ENCODE measurements at places on chromosomes 4 and X.

- DNase-seq, result no peak
These were observed 22.6 kb upstream of the STBD1 start for GRCh38 chr4:76283900-76284299.

- DNase-seq, result no peak
These were observed 86.2 kb upstream of the RPS6KA3 start for GRCh38 chrX:20352935-20353336.

DNA sequence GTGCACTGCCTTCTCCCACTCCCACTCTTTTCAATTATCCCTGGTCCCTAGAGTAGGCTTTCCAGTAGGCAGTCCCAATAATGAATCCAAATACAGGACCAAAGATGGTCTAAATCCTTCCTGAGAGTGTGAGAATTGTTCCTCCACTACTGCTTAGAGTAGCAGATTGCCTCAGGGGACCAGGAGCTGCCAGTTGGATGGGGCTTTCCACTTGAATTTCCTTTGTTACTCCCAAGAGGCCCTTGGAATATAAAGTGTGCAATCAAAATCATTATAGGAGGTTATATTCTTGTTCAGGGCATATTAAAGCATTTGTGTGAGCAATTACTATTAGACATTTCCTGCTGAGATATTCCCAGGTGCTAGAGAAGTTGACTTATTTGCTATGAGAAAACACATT, 156.6 kb upstream of the TLL1 start:
- DNase-seq, result peak; percentile 86

DNA sequence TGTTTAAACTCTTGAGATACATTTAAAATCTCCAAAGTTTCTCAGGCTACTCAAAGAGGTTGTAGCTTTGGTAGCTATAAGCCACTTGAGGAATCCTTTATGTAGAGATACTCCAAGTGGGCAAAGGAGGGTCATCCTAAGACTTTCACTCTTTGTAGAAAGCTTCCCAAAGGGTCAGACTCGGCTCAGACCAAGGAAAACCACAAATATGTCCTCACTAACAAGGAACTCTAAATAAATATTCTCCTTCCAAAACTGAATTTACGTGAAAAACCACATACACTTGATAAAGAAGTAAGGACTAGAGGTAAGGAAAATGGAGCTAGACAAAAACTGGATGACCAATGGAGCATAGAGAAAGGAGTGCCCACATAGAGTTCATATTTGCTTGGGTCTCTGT, 41.7 kb upstream of the DDX60 start:
- no peak for DNase-seq

- no peak for DNase-seq
These were observed 25.5 kb upstream of the CBLL2 start for GRCh38 chrX:22247169-22247568.

DNA sequence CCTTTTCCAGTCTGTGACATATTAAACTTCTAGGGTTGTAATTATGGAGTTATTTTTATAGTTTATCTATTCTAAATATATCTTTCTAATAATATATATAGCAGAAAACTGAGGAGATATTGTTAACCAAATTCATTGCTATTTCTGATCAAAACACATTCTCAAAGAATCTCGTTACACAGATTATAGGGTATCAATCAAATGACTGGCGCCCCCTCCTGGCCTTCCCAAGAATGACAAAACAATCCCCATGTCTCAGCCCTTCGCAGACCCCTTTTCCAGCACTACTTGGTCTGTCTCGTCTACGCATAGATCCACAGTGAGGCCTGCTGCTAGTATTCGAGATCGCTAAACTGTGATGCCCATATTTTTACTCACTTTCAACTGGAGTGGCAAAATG, 209.3 kb downstream of the GPC3 start:
- peak; percentile 44 for DNase-seq

GRCh38 chr4:119113033-119113655, 22.5 kb upstream of the MYOZ2 start:
- peak; percentile 61 for DNase-seq

DNA sequence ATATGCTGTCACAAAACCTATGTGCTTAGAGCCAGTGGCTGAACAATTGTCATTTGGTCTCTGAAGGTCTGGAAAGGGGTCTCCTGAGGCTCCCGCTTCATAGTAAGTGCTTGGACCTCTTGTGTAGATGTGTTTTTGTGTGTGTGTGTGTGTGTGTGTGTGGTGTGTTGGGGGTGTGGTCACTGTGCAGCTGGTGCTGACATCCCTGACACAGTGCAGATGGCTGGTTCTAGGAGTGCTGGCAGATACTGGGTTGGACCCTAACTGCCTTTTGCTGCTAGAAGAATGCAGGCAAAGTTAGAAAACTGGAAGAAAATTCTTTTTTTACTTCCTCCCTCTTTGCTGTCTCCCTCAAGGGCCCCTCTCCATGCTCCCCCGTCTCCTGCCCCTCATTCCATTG, 1872.6 kb downstream of the ARAP2 start:
- no peak for DNase-seq

DNA sequence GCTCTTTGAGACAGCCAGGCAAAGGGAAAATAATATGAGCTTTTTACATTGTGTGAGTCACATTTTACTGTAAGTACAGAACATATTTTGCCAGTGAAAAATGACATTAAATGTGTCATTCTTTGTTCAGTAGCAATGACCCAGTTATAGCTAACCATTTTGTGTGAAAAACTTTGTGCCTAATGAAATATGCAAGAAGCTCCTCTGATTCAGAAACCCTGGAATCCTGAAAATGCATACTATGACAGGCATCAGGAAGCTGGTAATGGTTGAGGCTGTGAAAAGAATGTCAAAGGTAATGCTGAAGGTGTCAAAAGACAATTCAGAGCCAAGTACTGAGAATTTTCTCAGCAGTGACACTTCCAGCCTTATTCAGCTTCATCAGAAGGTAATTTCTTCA, 549.5 kb upstream of the SMIM31 start:
- peak; percentile 68 for DNase-seq

GRCh38 chrX:9871701-9872268, 85.6 kb downstream of the SHROOM2 start:
- DNase-seq, result no peak

DNA sequence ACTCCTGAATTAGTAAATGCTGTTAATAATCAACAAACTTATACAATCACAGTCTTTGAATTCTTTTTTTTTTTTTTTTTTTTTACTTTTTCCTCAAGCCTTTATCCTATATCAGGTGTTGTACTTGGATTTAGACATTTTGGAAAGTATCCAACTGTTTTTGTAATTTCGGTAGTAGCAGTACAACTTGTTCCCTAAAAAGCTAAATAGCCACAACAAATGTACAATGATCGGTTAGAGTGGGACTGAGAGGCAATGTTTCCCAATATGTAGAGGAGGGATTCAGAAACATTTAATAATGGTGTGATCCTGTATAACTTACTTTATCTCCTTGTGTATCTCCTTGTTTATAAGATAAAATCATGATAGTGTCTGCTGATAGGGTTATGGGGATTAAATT, 343.1 kb downstream of the GRID2 start:
- no peak for DNase-seq

DNA sequence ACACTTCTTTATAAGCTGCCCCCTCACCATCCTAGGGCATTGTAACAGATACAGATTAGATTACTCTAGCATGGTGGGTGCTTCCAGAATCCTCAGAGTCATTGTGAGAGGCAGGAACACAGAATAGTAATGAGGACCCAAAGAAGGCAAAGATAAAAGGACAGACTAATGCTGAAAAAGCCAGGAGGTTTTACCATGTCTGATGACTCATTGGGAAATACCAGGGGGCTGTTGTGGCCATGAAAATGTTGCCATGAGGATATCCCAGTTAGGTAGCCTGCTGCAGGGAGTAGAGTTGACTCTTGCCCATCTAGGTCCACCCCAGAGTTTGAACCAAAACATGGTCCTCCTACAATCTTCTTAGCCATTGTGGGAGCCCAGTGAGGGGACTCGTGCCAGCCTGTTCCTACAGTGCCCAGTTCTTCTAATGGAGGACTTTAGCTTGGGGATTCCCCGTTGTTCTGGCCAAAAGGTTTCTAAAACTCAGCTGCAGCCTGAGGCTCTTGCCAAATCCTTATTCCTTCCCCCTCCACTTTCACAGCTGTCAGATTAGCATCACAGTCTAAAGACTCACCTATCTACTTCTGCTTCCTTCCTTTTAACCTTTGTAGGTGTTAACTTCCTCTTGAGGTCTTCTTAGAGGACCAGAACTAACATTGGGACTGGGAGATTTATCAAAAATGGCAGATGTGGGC, 586.0 kb upstream of the AADAT start:
- DNase-seq, result no peak

GRCh38 chr4:94452476-94453371, 982 bp downstream of the PDLIM5 start:
- peak; percentile 44 for DNase-seq

DNA sequence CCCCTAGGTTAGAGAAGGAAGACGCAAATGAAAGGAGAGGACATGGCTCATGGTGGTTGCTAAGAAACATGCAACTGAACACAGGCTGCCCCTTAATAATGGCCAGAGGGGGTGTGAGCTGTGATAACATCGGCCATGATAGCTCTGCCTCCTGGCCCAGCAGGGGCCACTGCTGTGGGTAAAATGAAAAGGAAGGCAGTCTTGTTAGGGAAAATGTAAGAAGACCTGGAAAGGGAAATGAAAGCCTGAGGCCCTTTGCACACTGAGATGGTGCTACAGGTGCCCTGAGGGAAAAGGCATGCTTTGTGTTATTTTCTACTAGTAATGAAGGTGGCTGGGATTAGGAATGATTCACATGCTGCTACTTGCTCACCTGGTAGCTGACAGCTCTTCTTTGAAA, 123.6 kb upstream of the MID1 start:
- no peak for DNase-seq

- peak; percentile 81 for DNase-seq
These were observed 18.0 kb downstream of the RPS3A start for GRCh38 chr4:151117371-151117962.

DNA sequence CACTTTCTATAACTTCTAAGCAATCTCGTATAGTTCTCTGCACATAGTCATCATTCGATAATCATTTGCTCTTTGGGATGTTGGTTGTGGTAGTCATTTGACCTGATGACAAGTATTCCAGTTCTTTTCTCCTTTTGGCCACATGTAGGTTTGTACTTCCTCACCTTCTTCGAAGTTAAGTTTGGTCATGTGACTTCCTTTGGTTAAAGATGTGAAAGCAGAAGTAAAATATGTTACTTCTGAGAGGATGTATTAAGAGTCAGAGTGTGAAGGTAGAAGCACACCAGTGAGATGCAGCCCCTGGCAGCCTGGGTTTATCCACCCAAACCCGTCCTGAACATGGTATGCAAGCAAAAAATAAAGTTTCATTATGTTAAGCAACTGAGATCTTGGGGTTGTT, 48.9 kb upstream of the ZNF518B start:
- DNase-seq, result no peak

- no peak for DNase-seq
These were observed 2.1 kb downstream of the HHIP start for GRCh38 chr4:144648042-144648441.

DNA sequence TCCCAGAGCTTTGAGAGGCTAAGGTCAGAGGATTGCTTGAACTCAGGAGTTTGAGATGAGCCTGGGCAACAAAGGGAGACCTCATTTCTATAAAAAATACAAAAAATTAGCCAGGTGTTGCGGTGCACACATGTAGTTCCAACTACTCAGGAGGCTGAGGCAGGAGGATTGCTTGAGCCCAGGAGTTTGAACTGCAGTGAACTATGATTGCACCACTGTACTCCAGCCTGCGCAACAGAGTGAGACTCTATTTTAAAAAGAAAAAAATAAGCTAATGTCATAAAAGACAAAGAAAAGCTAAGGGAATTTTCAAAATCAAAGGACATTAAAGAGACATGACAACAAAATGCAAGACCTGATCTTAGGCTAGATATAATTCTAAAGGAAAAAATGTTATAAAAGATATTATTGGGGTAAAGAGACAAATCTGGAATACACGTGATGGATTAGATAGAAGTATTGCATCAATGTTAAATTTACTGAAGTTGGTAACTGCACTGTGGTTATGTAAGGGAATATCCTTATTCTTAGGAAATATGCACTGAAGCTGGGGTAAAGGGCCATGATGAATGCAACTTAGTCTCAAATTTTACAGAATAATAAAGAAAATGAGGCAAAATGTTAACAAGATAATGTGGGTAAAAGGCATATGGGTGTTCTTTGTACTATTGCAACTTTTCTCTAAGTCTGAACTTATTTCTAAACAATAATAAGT, 75.2 kb downstream of the SPRY1 start:
- DNase-seq, result no peak

- DNase-seq, result no peak
These were observed 926 bp downstream of the NDP start for GRCh38 chrX:43971966-43972961.

- peak; percentile 12 for DNase-seq
These were observed 37.6 kb downstream of the PGRMC2 start for GRCh38 chr4:128249787-128250668.

DNA sequence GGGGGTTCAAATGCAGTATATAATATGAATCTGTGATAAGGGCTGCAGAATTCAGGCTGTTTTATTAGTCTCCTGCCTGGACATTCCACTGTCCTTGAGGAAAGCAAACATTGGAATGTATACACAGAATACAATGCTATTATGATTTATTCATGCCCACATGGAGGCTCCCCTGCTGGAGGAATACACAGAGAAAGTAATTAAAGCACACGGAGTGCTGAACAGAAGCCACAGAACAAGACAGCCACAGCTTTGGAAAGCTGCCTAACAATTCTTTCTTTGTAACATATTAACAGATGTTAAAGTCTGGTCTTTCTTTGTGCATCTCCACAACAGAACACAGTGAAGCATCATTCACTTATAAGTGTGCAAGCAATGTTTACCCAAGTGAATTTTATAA, 155.8 kb downstream of the ARAP2 start:
- no peak for DNase-seq

GRCh38 chr4:100106982-100107381, 83.3 kb downstream of the DDIT4L start:
- DNase-seq, result no peak

DNA sequence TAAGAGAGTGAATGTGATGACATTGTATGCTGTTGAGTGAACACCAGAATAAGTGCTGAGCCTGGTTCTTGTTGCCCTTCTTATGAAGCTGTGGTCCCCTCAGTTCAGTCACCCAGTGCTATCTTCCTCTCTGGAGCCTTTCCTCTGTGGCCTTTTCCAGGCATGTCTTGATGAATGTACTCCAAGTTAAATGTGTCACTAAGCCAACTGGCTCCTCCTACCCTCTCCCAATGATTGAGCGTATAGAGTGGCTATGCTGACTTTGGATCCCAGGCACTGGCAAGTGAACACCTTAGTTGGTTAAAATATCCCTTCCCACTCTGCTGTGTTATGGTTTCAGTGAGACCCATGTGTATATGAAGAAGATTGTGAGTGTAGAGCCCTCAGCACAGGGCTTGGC, 134.1 kb upstream of the MAMLD1 start:
- no peak for DNase-seq

- DNase-seq, result no peak
These were observed 118.7 kb upstream of the ANXA3 start for GRCh38 chr4:78432896-78433295.

GRCh38 chr4:3433138-3433869, 8.5 kb upstream of the HGFAC start:
- DNase-seq, result no peak

DNA sequence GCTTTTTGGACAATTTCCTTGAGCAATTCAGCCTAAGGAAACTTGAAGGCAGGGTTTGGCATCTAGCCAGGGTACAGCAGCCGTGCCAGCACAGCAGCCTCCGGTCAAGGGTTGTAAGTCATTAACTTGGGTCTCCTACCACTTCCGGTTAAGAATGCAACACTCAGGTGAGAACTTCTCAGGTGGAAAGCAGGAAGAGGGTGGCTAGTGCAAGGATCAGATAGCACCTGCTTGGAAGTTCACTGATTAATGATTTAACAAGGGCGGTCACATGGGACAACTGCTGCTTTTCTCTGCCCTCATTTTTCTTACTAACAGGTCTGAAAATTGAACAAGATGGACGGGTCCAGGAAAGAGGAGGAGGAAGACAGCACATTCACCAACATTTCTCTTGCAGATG, 30.1 kb upstream of the SCOC start:
- DNase-seq, result peak; percentile 17
